ENCODE measurements at places on chromosomes 1 and 21.

GRCh38 chr1:210696709-210697108, 368.0 kb downstream of the HHAT start:
- no peak overlapping the region for H3K27ac ChIP-seq
- H3K36me3 ChIP-seq = no peaks in the 10 kb centered on the region
- H3K4me3 ChIP-seq = no peak overlapping the region
- no peaks in the 10 kb centered on the region for H3K4me1 ChIP-seq
- no peaks in the 10 kb centered on the region for H3K27me3 ChIP-seq
- peak; percentile 74 for DNase-seq

DNA sequence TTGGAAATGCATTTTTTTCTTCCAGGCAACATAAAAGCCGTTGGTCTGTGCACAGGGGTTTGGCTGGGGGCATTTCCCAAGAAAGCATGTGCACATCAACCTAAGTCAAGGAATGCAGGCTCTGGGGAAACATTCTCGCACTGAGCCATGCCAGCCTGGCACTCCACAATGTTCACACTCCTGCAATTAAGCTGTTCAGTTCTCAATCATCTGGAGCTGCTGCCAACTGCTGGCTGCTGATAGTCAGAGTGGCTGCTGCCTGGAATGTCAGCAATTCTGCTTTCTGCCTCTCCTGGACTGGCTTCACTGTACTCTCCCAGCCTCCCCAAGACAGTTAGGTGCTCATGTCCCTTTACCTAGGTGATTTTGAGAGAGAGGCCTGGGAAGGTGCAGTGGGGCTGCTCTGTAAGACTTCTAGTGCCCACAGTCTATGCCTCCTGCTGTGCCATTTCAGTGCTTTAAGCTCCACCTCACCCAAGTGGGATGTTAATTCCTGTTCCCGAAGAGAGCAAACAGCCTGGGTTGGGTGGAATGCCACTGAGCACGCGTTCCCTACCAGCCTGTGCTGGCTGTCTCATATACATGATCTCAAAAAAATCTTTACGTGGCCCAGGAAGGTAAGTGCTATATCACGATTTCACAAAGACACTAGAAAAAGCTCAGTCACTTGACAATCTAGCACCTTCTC, 131.7 kb downstream of the BRINP2 start:
- H3K36me3 ChIP-seq = no peaks in the 10 kb centered on the region
- no peaks in the 10 kb centered on the region for H3K27me3 ChIP-seq
- peaks cover 4% of the 10 kb centered on the region for H3K4me1 ChIP-seq
- DNase-seq = no peak
- H3K4me3 ChIP-seq = no peak overlapping the region
- no peak overlapping the region for H3K27ac ChIP-seq

DNA sequence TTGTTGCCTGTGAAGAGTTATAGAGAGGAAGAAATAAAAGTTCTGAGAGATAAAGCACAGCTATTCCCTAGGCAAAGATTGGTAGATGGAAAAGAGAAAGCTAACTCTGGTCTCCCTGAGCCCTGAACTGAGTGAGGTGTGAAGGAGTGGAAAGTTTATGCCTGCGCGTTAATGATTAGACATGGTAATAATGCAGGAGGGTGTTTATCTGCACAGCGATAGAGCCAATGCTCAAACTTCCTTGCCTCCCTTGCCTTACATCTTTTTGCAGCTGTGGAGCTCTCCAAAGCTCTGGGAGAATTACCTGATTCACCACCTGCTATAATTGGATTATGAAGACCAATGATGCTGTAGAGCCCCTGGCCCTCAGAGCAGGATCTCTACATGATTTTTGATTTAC, 32.8 kb upstream of the CHRM3 start:
- H3K4me3 ChIP-seq = no peak overlapping the region
- no peak overlapping the region for H3K27ac ChIP-seq
- H3K4me1 ChIP-seq = no peaks in the 10 kb centered on the region
- no peak for DNase-seq
- no peaks in the 10 kb centered on the region for H3K27me3 ChIP-seq
- no peaks in the 10 kb centered on the region for H3K36me3 ChIP-seq

GRCh38 chr1:192513697-192514096, 61.9 kb upstream of the RGS1 start:
- H3K27me3 ChIP-seq = no peaks in the 10 kb centered on the region
- no peak overlapping the region for H3K27ac ChIP-seq
- DNase-seq = no peak
- no peak overlapping the region for H3K4me3 ChIP-seq
- no peaks in the 10 kb centered on the region for H3K36me3 ChIP-seq

DNA sequence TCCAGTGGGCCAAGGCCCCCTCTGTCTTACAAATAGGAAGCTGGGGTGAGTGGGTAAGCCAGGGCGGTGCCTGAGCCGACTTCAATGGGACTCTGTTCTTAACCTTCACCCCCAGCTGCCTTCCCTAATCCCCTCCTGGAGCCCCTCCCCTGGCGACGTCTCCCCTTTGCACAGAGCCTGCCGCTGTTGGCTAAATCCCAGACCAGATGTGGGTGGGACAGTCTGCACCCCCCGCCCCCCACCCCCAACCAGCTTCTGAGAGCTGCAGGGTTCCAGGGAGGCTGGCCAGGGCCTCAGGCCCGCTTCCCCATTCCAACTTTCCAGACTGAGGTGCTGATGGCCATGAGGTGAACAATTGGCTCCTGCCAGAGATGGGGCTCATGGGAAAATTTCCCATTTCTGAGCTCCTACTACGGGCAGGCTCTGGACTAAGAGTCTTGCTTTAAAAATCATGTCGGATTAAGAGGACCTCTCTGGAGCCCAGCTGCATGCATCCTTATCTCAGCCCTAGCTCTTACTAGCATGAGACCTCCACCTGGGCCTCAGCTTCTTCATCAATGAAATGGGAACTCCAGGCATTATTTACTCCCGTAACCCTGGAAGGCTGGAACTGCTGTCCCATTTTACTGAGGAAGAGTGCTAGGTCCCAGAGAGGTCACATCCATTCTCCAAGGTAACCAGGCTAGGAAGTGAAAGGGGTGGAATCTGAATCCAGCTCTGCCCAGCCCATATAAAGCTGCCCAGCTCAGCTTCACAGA, 6.4 kb downstream of the COL8A2 start:
- H3K27ac ChIP-seq = no peak overlapping the region
- no peaks in the 10 kb centered on the region for H3K36me3 ChIP-seq
- DNase-seq = no peak

- H3K36me3 ChIP-seq = no peaks in the 10 kb centered on the region
- peaks cover 29% of the 10 kb centered on the region for H3K27me3 ChIP-seq
- no peaks in the 10 kb centered on the region for H3K4me1 ChIP-seq
- no peak for DNase-seq
- H3K4me3 ChIP-seq = no peak overlapping the region
- no peak overlapping the region for H3K27ac ChIP-seq
These were observed 112.4 kb upstream of the ZBTB40 start for GRCh38 chr1:22339237-22339636.

DNA sequence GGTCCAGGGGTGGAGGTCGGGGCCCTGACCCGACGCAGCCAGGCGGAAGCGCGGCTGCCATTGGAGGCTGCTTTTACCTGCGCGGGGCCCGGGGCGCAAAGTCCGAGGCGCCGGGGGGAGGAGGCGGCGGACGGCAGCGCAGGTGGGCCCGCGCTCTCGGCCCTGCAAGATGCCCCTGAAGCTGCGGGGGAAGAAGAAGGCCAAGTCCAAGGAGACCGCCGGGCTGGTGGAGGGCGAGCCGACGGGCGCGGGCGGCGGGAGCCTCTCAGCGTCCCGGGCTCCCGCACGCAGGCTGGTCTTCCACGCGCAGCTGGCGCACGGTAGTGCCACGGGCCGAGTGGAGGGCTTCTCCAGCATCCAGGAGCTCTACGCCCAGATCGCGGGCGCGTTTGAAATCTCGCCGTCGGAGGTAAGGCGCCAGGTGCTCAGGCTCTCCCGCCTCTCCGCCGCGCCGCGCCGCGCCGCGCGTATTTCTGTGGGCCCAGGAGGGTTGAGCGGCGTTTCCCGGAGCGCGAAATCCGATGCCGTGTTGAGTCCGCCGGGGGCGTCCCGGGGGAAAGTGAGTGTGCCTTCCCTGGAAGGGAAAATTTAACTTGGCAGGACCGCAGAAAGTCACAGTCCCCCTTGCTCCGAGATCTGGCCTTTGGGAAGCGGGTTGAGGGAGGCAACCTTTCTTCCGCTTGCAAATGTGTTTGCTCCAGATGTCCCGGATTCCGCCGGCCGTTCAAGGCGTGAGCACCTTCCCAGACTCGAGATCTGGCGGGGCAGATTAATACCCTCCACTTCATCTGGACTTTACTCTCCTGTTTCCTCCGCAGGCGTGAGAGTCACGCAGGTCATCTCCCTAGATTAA, at the start of gene GIPC2:
GIPC2 (plus strand) TSS at position 41 of the 853 bp plus-strand sequence; CDS start at position 170, 129 bp downstream.
- no peak within 1 kb of the TSS for H3K27ac ChIP-seq
- H3K27me3 ChIP-seq = no peaks in the 10 kb centered on the region
- peak; percentile 43 for DNase-seq
- H3K4me1 ChIP-seq = no peaks in the 10 kb centered on the region
- H3K36me3 ChIP-seq = no peaks in the 10 kb centered on the region
- peak within 1 kb of the TSS; percentile 64 for H3K4me3 ChIP-seq

DNA sequence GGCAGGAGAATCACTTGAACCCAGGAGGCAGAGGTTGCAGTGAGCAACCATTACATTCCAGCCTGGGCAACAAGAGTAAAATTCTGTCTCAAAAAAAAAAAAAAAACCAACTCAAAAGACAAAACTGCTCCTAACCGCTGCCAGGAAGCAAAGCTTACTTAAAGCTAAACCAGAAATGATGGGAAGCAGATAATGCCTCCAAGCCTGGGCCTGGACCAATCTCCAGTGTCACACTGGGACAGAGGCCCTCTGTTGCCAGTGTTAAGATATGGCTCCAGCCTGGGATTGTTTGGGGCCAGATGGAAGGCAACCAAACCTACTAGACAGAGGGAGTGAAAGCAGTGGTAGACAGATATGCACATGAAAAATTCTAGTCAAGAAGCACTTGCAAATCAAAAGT, 36.9 kb downstream of the NSL1 start:
- H3K4me1 ChIP-seq = peaks cover 3% of the 10 kb centered on the region
- no peaks in the 10 kb centered on the region for H3K27me3 ChIP-seq
- no peak overlapping the region for H3K27ac ChIP-seq
- no peak for DNase-seq
- H3K36me3 ChIP-seq = no peaks in the 10 kb centered on the region

- no peak overlapping the region for H3K27ac ChIP-seq
- H3K4me3 ChIP-seq = no peak overlapping the region
- DNase-seq = no peak
These were observed 19.7 kb upstream of the SFT2D2 start for GRCh38 chr1:168206111-168206510.

GRCh38 chr21:27817902-27818623, 851.2 kb upstream of the ADAMTS5 start:
- no peak overlapping the region for H3K27ac ChIP-seq
- H3K4me1 ChIP-seq = no peaks in the 10 kb centered on the region
- DNase-seq = no peak
- H3K27me3 ChIP-seq = no peaks in the 10 kb centered on the region
- no peaks in the 10 kb centered on the region for H3K36me3 ChIP-seq
